ENCODE measurements at places on chromosomes 3 and 15. TPM values are rescaled to one million over a fixed set of nuclear protein-coding genes. Genes with fewer than 3 reads are reported as not detected.

GMNC gene
- not detected for total RNA-seq

COL6A6 gene
- not detected for total RNA-seq

SLC30A4 gene
- 1.8 TPM for total RNA-seq

SLC28A2 gene
- total RNA-seq = not detected

GXYLT2 gene
- total RNA-seq = 1.1 TPM

SV2B gene
- 0.08 TPM for total RNA-seq

DNAH1 gene
- 0.81 TPM for total RNA-seq

FBXO40 gene
- not detected for total RNA-seq

CGNL1 gene
- 0.72 TPM for total RNA-seq

SOX2 gene
- total RNA-seq = 0.45 TPM

AP3B2 gene
- total RNA-seq = 1.0 TPM

Data from A549 treated with Mapracorat at 1 μM for 4 hours (cell line).